ENCODE measurements at places on chromosomes 2 and 18.

DNA sequence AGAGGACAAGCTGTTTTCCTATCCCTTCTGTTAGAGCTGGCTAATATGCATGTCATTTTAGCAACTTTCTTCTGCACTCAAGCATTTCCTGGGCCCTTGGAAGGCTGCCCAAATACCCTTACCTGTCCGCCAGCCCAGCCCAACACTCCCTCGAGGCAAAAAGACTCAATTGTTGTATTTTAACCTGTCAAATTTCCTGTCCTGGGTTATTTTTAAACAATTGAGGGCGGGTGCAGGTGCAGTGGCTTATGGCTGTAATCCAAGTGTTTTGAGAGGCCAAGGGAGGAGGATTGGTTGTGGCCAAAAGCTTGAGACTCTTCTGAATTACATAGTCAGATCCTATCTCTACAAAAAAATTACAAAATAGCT lies 125.0 kb upstream of the ARHGAP28 start:
- no peak for DNase-seq

DNA sequence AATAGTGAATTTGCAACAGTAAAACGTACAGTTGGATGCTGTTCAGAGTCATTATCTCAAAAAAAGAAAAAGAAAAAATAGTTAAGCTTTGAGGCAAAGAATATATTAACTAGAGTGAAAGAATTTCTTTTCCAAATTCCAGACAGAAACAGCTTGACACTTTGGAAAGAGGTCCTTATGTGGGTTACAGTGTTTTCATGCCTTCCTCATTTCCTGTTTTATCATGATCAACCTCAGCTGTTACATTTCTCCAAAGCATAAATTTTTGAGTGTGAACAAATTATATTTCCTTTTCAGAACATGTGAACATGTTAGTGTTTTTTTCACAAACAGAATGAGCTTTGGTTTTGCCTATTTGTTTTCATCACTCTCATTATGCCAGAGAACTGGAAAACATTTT lies 13.6 kb downstream of the FRZB start:
- no peak for DNase-seq

GRCh38 chr2:170821531-170822289 lies 5.0 kb downstream of the GAD1 start:
- DNase-seq: no peak

- no peak for DNase-seq
Measured at GRCh38 chr2:156657809-156658208, 221.6 kb downstream of the GPD2 start.

GRCh38 chr18:58715540-58715939 lies 44.3 kb downstream of the MALT1 start:
- DNase-seq: no peak

GRCh38 chr2:62501794-62502500 lies 4.0 kb downstream of the TMEM17 start:
- no peak for DNase-seq

DNA sequence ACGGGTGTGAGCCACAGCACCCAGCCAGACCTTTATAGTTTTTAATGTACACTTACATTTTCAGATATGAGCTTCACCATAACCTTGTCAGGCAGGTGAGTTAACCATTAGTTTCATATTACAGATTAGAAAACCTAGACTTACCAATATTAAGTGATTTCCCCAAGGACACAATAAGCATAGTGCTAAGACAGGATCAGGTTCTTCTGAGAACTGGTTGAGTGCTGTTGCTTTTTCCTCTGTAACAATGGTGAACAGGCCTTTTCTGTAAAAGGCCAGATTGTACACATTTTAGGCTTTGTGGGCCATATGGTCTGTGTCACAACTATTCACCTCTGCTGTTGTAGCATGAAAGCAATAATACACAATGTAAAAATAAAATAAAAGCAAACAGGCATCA lies 332.0 kb downstream of the PIK3C3 start:
- no peak for DNase-seq

DNA sequence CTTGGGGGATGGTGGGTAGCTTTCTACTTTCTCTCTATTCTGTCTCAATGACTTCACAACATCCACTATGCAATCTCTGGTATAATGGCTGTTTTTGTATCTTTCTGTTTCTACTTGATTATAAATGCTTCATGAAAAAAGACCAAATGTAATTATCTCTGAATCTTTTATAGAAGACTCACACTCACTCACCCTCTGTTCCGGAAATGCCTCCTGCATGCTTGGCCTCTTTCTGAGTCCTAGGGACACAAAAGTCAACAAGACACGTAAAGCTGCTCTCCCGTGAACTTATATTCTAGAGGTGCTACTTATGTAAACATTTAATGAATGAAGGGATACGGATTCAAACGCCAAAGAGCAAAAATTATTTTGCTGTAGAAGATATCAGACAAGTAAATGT lies 502.2 kb upstream of the SOX11 start:
- DNase-seq: no peak

DNA sequence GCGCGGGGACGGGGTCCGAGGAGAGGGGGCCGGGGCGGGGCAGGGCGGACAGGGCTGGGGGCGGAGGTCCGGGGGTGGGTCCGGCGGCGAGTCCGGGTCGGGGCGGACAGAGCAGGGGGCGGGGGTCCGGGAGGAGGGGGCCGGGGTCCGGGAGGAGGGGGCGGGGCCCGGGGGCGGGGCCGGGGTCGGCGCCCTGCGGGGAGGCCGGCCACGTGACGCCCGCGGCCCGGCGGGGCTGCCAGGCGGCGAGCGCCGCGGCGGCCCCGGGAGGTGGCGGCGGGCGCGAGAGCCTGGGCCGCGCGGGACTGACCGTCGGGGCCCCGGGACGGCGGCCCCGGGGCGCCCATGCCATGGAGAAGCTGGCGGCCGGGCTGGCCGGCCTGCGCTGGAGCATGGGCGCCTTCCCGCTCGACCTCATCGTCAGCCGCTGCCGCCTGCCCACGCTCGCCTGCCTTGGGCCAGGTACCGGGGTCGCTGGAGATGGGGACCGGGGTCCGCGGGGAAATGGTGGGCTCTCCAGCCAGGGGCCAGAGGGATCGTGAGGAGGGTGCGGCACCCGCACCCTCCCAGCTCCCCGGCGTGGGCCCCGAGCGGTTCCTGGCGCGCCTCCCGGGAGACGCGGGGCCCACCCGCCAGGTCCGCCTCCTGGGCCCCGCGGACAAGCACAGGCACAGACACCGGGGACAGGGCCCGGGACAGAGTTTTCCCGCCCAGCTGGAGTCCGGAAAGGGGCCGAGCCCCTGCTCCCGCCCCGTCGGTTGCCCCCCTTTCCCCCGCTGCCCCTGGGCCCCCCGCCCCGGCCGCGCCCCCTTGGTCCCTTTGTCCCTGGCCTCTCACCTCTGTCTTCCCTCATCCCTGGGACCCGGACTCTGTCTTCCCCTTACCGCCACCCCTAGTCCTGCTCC lies at the start of gene GAREM2:
Gene GAREM2, plus strand, starts transcription at position 218 of the 905 bp plus-strand sequence. Its CDS starts 133 bp downstream, at position 351.
- DNase-seq: no peak

DNA sequence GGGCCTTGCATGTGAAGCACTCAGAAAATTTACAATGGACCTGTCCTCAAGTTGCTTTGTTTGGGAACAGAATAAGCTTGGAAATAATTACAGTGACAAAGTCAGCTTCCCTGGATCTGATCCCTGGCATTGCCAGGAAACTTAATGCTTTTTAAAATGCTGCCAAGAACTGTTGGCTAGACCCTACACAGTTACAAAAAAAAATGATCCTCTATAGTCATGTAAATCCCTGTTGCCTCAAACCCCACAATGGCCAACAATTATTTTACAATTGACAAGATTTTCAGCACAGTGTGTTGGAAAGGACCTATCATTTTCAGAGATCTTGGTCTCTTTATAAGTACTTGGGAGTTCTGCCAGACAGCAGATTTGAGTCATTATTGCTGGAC lies 470.4 kb upstream of the ACVR2A start:
- no peak for DNase-seq

DNA sequence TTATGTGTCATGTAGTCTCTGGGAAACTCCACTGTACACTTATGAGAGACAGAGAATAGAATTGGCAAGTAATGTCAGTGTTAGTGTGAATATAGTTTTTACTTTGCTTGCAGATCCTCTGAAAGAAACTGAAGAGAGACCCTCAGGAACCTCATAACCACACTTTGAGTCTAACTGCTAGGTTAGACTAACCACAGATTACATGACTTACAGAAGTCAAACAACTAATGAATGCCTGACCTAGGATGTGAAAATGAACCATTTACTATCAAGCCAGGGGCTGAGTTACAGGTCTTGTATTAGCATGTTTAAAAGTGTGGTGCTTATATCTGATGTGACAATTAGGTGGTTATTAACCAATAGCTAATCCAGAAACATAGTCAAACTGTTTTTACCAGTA lies 280.4 kb upstream of the LRATD1 start:
- no peak for DNase-seq

DNA sequence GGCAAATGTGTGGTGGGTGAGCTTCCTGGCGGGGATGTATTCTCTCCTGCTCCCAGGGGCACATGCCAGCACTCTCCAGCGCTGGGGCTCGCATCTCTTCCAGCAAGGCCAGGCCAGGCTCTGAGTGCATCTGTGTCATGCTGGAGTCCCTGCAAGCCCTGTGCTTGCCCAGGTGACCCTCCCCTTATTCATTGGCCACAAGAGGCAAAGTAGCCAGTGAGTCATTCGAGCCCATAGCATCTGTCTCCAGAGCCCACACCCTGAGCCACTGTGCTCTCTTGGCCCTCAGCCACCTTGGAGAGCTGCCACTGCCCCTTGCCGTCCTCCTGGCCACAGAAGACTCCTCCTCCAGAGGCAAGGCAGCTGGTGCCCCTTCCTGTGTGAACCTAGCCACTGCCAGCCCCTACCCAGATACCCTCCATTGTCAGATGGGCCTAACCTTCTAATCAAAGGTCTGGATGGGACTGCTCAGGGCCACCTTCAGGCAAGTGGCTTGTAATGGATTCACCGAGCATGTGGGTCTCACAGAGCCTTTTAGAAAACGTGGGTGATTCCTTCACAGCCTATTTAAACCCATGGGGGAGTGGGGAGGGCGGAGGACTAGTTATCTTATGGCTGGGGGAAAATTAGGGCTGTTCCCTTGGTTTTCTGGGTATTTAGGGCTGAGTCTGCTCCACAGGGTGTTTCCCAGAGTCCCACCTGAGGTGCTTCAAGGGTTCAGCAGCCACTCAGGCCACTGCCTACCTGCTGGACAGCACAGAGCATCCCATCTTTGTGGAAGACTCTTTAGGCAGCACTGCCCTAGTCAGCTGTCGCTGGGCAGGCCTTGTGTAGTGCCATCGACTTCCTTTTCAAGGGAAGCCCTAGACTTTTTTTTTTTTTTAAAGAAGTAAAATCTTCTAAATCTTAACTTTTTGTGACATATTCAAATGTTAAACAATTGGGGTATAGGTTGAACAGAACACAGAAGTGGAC lies 137.4 kb downstream of the ACOXL start:
- DNase-seq: no peak

- DNase-seq: no peak
Measured at GRCh38 chr2:27716301-27717069, 52.8 kb downstream of the SLC4A1AP start.

DNA sequence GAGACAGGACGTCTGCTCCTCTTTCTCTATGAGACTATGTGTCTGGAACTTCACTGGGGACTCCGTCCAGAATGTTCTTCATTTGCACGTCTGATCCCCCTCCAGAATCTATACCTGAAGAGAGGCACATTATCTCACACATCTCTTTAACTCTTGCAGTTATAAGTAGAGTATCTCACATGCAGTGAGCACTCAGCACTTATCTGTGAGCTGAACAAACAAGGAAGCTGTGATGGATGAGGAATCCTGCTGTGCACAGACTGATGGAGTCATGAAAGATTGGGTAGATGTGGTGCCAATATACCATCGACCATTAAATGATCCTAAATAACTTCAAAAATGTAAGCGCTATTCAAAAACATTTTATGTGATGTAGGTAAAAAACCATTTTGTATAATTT lies 888.3 kb upstream of the CELF4 start:
- DNase-seq: no peak

GRCh38 chr18:12009581-12010140 lies 28.4 kb downstream of the IMPA2 start:
- no peak for DNase-seq

GRCh38 chr2:53104263-53104662 lies 663.3 kb upstream of the CHAC2 start:
- no peak for DNase-seq

DNA sequence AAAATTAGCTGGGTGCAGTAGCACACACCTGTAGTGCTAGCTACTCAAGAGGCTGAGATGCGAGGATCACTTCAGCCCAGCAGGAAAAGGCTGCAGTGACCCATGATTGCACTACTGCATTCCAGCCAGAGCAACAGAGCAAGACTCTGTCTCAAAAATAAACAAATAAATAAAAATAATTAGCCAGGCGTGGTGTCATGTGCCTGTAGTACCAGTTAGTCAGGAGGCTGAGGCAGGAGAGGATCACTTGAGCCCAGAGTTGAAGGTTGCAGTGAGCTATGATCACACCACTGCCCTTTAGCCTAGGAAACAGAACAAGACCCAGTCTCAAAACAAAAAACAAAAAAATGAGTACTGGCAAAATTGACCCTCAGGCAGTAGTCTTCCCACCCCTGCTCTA lies 61.9 kb upstream of the PPP1CB start:
- no peak for DNase-seq

GRCh38 chr2:186590350-186590758 lies 498 bp downstream of the ITGAV start:
- peak; percentile 66 for DNase-seq

DNA sequence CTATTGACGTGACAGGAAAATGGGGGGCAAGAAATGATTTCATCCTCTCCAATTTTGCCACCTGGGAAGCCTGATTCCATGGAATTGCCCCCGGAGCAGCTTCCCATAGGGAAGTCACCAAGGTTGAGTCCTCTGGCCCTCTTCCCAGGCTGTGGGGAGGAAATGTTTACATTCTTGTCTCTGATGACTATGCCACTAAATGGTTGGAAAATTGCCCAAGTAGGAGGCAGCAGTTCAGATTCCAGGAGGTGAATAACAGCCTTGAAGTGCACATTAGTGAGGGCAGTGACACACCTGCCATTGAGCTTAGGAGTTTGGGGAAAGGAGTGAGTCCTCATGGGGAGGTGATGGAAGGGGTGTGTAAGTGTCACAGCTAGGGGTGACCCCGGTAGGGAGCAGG lies 449.2 kb upstream of the DCC start:
- DNase-seq: no peak

DNA sequence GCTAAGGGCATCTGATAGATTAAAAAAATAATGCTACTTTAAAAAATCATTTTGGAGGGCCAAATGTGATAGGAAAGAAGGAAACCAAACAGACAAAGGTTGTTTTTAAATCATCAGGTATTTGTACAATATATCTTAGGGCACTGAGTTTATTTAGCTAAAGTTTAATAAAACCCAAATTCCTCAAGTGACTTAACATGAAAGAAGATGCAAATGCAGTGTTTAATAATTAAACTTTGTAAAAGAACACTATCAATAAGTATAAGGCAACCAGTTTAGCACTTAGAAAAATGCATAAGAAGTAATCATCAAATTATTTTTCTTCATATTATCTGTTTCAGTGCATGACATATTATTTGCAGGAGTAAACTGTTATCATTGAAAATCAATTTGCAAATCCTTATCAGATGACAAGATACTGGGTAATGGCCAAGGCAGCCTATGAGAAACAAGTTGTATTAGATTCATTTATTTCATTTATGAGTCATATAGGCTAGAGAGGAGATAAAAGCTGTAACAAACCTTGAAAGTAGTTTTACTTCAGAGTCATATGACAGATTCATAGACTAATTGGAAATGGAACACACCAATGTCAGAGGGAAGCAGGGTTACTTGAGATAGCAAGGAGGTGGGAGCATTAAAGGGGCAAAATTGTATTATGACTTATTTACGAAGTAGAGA lies 165.5 kb downstream of the GCA start:
- no peak for DNase-seq

- no peak for DNase-seq
Measured at GRCh38 chr18:58044370-58045241, 580 bp downstream of the NEDD4L start.

GRCh38 chr2:113876503-113877387 lies 13.1 kb upstream of the ACTR3 start:
- no peak for DNase-seq

GRCh38 chr2:9991829-9992273 lies 40.4 kb downstream of the GRHL1 start:
- DNase-seq: no peak
